A549 treated with ZK216348 at 1 μM for 4 hours (cell line): ENCODE measurements at places on chromosomes 2 and 18. TPM values are rescaled to one million over a fixed set of nuclear protein-coding genes. Genes with fewer than 3 reads are reported as not detected.

ANKRD30B gene
- total RNA-seq, result not detected in 5 replicates

POTEI gene
- not detected in 5 replicates for total RNA-seq

TNS1 gene
- total RNA-seq, result 7.4 to 21.4 TPM (median 12.6 TPM) in 5 replicates

KCNIP3 gene
- total RNA-seq, result 1.1 to 2.5 TPM (median 2.1 TPM) in 5 replicates

RANBP2 gene
- 17.6 to 29.3 TPM (median 27.3 TPM) in 5 replicates for total RNA-seq

SERPINB10 gene
- not detected in 5 replicates for total RNA-seq

TMEM185B gene
- total RNA-seq, result 41.4 to 57.1 TPM (median 46.8 TPM) in 5 replicates

C2orf80 gene
- total RNA-seq, result not detected in 5 replicates

THAP4 gene
- total RNA-seq, result 57.1 to 84.6 TPM (median 79.5 TPM) in 5 replicates

DPYSL5 gene
- total RNA-seq, result 3.1 to 7.5 TPM (median 4.4 TPM) in 5 replicates

KLHL41 gene
- 0.15 to 0.70 TPM (median 0.29 TPM) in 5 replicates for total RNA-seq

UGT1A6 gene
- 0.65 to 1.6 TPM (median 1.0 TPM) in 5 replicates for total RNA-seq

SNTG2 gene
- total RNA-seq, result not detected in 5 replicates

REG1B gene
- total RNA-seq, result not detected in 5 replicates

IFIH1 gene
- total RNA-seq, result 0.66 to 1.2 TPM (median 1.0 TPM) in 5 replicates

KLHL29 gene
- 3.9 to 6.2 TPM (median 5.2 TPM) in 5 replicates for total RNA-seq

NIFK gene
- 59.9 to 113 TPM (median 63.9 TPM) in 5 replicates for total RNA-seq

HOXD4 gene
- 0.44 to 0.66 TPM (median 0.56 TPM) in 5 replicates for total RNA-seq

CD207 gene
- not detected in 5 replicates for total RNA-seq

SUCLG1 gene
- total RNA-seq, result 89.1 to 102 TPM (median 94.0 TPM) in 5 replicates

MAP3K19 gene
- not detected in 5 replicates for total RNA-seq

STARD6 gene
- total RNA-seq, result not detected in 5 replicates

M1AP gene
- total RNA-seq, result not detected in 5 replicates

SPP2 gene
- not detected in 5 replicates for total RNA-seq

SOX11 gene
- total RNA-seq, result not detected in 5 replicates

CDKL4 gene
- not detected in 5 replicates for total RNA-seq

SERPINB12 gene
- total RNA-seq, result not detected in 5 replicates

ARHGEF4 gene
- 5.8 to 9.2 TPM (median 7.6 TPM) in 5 replicates for total RNA-seq

FOXI3 gene
- total RNA-seq, result 0.08 TPM in 1 of 5 replicates, not detected in the others

AP1S3 gene
- total RNA-seq, result 24.7 to 51.4 TPM (median 35.4 TPM) in 5 replicates

SERPINE2 gene
- 168 to 194 TPM (median 174 TPM) in 5 replicates for total RNA-seq

PKP4 gene
- 21.8 to 30.6 TPM (median 27.5 TPM) in 5 replicates for total RNA-seq

ZNF396 gene
- 0.57 to 1.2 TPM (median 0.74 TPM) in 5 replicates for total RNA-seq

CYP20A1 gene
- 8.0 to 11.9 TPM (median 9.1 TPM) in 5 replicates for total RNA-seq

FBLN7 gene
- 0.28 to 0.91 TPM (median 0.60 TPM) in 5 replicates for total RNA-seq

ST6GAL2 gene
- total RNA-seq, result 11.4 to 21.9 TPM (median 19.2 TPM) in 5 replicates

NEMP2 gene
- total RNA-seq, result 5.9 to 11.1 TPM (median 7.4 TPM) in 5 replicates

RND3 gene
- total RNA-seq, result 48.7 to 72.5 TPM (median 58.7 TPM) in 5 replicates

PSMA8 gene
- not detected in 5 replicates for total RNA-seq

SLC19A3 gene
- 2.4 to 3.0 TPM (median 2.9 TPM) in 5 replicates for total RNA-seq

COL3A1 gene
- 0.11 to 0.28 TPM (median 0.15 TPM) in 5 replicates for total RNA-seq

ANO7 gene
- 1.3 to 3.0 TPM (median 2.2 TPM) in 5 replicates for total RNA-seq

GPR35 gene
- total RNA-seq, result 0.34 to 1.6 TPM (median 1.1 TPM) in 5 replicates

CHRND gene
- total RNA-seq, result not detected in 5 replicates

KCNG2 gene
- not detected in 5 replicates for total RNA-seq

FOXD4L1 gene
- 0.25 to 0.50 TPM (median 0.28 TPM) in 5 replicates for total RNA-seq

TANC1 gene
- 6.1 to 10.0 TPM (median 8.9 TPM) in 5 replicates for total RNA-seq

VWA3B gene
- total RNA-seq, result 0.33 TPM in 1 of 5 replicates, not detected in the others

LYG2 gene
- not detected in 5 replicates for total RNA-seq

CD28 gene
- not detected in 5 replicates for total RNA-seq

TCF7L1 gene
- total RNA-seq, result 6.4 to 11.3 TPM (median 9.9 TPM) in 5 replicates

HNRNPLL gene
- total RNA-seq, result 18.8 to 27.8 TPM (median 25.5 TPM) in 5 replicates

C1D gene
- total RNA-seq, result 27.8 to 63.5 TPM (median 35.0 TPM) in 5 replicates

MTCL1 gene
- total RNA-seq, result 50.4 to 73.7 TPM (median 61.9 TPM) in 5 replicates
